ENCODE measurements at places on chromosomes 1 and 21. TPM values are rescaled to one million over a fixed set of nuclear protein-coding genes. Genes with fewer than 3 reads are reported as not detected.

PIAS3 gene
- total RNA-seq = 17.4 TPM

FAM163A gene
- total RNA-seq = not detected

FAM72A gene
- total RNA-seq = 2.2 TPM

C1orf141 gene
- total RNA-seq = not detected

FBXO42 gene
- 16.3 TPM for total RNA-seq

S100A5 gene
- not detected for total RNA-seq

OPTC gene
- not detected for total RNA-seq

C8B gene
- not detected for total RNA-seq

KDM5B gene
- total RNA-seq = 113 TPM

PTGFR gene
- total RNA-seq = 81.9 TPM

USH2A gene
- under 0.01 TPM for total RNA-seq

PIK3C2B gene
- 0.36 TPM for total RNA-seq

ITGB2 gene
- total RNA-seq = 15.2 TPM

TCHHL1 gene
- total RNA-seq = not detected

MEX3A gene
- 0.88 TPM for total RNA-seq

OR2L3 gene
- not detected for total RNA-seq

PSRC1 gene
- total RNA-seq = 5.4 TPM

ANKRD34A gene
- 0.59 TPM for total RNA-seq

FCRL3 gene
- not detected for total RNA-seq

ODF2L gene
- total RNA-seq = 87.6 TPM

ETS2 gene
- total RNA-seq = 2.7 TPM

NDUFV3 gene
- total RNA-seq = 66.2 TPM

TMPRSS2 gene
- not detected for total RNA-seq

NFASC gene
- 36.9 TPM for total RNA-seq

ANKRD35 gene
- total RNA-seq = 1.4 TPM

SELP gene
- total RNA-seq = not detected

FALEC gene
- total RNA-seq = 0.36 TPM

LORICRIN gene
- not detected for total RNA-seq

TNFRSF1B gene
- 11.2 TPM for total RNA-seq

NID1 gene
- total RNA-seq = 40.2 TPM

RASAL2 gene
- total RNA-seq = 59.4 TPM

ACTRT2 gene
- not detected for total RNA-seq

TSTD1 gene
- 1.8 TPM for total RNA-seq

PLA2G5 gene
- 2.9 TPM for total RNA-seq

AHDC1 gene
- total RNA-seq = 11.2 TPM

PLPPR4 gene
- 1.5 TPM for total RNA-seq

SEMA4A gene
- total RNA-seq = 1.5 TPM

CNKSR1 gene
- total RNA-seq = under 0.01 TPM

SLFNL1 gene
- 0.72 TPM for total RNA-seq

HHIPL2 gene
- total RNA-seq = 0.88 TPM

SAMD13 gene
- total RNA-seq = under 0.01 TPM

NCDN gene
- 30.0 TPM for total RNA-seq

PLA2G2F gene
- not detected for total RNA-seq

ISG20L2 gene
- total RNA-seq = 16.8 TPM

S100A1 gene
- 0.29 TPM for total RNA-seq

HTR6 gene
- total RNA-seq = not detected

SPRR5 gene
- not detected for total RNA-seq
